ENCODE measurements at places on chromosomes 7 and 10.

DNA sequence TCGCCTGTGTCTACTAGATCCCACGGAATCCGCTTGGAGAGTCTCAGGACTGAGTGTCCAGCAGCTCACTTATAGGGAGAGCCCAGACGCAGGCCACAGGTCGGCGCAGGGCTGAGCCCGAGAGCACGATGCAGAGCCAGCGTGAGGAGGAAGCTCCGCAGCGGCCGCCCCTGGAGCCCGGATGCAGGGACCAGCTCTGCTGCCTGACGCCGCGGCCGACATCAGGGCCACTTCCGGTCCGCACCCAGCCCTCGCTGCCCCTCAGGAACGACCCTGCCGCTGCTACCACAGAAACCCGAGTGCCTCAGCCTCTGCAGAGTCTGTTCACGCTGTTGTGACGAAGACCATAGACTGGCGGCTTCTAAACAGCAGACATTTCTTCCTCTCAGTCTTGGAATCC is 275.8 kb upstream of the PPP2R2D start:
- ATAC-seq, result peak; percentile 27

GRCh38 chr10:21518641-21519396 is 6.7 kb downstream of the SKIDA1 start:
- no peak for ATAC-seq

GRCh38 chr7:88789480-88790064 is 6.0 kb downstream of the TEX47 start:
- no peak for ATAC-seq

DNA sequence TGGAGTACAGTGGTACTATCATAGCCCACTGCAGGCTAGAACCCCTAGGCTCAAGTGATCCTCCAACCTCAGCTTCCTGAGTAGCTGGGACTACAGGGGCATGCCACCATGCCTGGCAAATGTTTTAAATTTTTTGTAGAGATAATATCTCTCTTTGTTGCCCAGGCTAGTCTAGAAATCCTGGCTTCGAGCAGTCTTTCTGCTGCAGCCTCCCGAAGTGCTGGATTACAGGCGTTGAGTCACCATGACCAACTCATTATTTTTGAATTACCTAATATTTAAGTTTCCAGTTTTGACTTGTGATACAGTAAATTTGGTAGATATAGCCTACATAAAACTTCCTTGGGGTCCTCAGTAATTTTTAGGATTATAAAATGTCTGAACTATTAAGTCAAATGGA is 74.1 kb downstream of the RUNDC3B start:
- ATAC-seq, result no peak

DNA sequence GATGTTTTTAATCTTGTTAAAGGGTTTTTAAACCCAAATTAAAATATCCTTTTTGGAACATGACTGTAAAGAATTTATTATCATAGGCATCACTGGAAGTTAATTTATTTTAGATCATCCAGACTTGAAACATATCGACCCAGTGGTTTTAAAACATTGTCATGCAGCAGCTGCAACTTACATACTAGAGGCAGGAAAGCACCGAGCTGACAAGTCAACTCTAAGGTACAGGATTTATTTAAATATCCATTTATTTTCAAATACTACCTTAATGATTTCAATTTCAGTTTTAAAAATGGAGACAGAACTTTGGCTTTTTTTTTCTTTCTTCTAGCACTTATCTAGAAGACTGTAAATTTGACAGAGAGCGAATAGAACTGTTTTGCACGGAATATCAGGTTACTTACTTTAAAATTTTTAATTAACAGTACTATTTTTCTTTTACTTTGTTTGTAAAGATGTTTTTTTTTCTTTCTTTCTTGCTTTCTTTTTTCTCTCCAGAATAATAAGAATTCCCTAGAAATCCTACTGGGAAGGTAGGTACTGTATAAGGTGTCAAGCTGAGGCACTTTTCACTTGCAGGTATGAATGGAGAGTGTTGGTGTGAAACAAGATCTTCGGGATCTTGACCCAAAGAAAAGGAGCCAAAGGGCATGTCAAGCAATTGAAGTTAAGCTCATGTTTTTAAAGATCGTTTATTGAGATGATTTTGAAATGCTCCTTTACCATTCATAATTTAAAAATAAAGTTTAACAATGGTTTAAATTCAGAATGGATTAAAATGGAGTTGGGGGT is 1.8 kb downstream of the COMMD3 start:
- ATAC-seq, result no peak

DNA sequence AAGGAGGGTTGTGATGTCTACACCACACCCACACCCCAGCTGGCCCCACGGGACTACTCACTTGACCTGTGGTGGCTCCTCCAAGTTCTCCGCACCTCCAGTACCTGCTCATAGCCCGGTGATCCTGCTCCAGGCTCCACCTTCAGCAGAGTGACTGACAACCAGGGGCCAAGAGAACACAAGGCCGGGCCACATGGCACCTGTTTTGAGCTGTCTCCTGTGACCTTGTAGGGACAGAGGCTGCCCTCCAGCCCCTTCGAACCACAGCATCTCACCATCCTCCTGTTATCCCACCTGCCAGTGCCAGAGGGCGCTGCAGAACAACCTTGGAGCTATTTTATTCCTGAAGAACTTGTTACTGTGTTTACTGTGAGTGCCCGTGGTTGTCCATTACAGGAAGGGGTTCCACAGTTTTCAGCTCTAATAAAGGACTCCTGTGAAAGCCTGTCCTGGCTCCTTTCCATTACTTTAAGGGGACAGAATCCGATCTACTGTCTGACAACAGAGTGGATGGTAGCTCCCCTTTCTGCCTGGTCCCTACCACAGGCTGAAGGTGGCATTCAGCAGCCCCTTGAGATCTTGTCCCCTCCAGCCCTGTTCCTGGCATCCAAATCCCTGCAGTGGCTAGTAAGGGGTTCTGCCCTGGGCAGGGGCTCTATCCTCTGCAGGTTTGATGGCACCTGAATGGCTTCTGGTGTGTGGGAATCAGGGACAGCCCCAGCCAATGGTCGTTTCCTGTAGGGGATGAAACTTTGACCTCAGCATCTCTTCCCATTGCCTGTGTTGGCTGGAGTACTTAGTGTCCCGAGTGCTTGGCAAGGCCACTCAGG is 50.8 kb downstream of the C10orf120 start:
- ATAC-seq, result no peak

DNA sequence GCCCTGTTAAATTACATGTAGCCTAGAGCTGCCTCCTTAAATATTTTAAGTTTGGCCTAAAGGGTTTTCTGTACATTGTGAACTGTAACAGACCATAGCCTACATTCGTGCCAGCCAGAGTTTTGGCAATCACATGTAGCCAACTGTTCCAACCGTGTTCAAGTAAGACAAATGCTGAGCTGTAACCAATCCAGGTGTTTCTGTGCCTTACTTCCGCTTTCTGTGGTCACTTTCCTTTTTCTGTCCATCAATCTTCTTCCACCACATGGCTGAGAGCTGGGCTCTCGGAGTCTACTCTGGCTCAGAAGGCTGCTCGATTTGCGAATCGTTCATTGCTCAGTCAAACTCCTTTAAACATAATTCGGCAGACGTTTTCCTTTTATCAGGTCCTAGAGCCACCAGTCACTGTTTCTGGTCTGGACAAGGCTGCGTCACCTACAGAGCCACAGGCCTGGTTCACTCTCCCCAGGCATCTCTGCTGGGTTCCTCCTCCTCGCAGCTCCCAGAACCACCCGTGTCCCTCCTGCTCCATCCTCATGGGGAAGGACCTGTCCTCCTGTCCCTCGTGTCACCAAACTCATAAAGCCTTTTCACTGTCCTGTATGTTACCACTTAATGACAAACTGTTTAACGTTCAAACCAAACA is 158.0 kb upstream of the RHEB start:
- ATAC-seq, result no peak

DNA sequence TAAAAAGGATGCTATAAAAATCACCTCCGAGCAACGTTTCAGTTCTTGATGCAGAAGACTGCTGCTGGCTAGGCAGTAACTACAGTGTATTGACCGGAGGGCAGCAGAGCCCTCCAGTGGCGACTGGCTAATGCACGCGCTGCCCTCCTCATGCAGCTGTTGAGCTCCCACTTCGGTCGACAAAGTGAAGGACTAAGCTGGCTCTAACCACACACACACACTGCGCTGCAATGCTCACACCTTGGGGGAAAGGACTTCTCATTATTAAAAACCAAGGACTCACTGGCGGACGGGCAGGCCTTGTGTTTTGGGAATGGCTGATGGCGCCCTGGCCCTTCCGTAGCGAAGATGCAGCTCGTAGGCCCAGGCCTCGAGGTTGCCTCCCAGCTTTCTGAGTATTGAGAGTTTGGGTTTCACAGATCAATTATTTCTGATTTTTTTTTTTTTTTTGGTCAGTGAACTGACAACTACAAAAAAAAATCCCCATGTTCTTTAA is 120.9 kb upstream of the DIP2C start:
- no peak for ATAC-seq

- peak; percentile 72 for ATAC-seq
These were observed 90.1 kb downstream of the EPC1 start for GRCh38 chr10:32256613-32257437.

- ATAC-seq, result no peak
These were observed 497.3 kb downstream of the SORCS3 start for GRCh38 chr10:105138358-105138757.

GRCh38 chr7:69683002-69683401 is 84.7 kb downstream of the AUTS2 start:
- no peak for ATAC-seq

DNA sequence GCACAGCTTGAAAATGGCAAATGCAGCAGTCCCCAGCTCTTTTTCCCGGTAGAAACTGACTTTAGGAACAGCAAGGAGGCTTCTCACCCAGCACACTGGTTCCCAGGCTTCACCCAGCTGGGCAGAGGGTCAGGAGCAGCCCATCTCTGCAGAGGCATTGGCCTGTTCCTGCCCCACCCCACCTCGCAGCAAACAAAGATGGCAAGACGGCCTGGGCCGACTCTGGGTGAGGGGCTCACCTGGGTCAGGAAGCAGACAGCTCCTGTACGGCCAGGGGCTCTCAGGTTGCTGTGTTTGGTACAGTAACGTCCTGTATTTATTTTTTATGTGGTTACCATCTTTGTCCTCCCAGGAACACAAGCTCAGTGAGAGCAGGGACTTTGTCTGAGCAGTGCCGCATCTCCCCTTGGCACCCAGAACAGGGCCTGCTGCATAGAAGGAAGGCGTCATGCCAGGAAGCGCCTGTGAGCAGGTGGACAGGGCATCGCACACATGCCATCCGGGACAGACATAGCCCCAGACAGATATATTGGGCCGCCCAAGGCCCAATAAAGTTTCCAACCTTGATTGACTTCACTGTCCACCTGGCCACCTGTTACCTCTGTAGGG is 585.0 kb upstream of the FOXK1 start:
- no peak for ATAC-seq

DNA sequence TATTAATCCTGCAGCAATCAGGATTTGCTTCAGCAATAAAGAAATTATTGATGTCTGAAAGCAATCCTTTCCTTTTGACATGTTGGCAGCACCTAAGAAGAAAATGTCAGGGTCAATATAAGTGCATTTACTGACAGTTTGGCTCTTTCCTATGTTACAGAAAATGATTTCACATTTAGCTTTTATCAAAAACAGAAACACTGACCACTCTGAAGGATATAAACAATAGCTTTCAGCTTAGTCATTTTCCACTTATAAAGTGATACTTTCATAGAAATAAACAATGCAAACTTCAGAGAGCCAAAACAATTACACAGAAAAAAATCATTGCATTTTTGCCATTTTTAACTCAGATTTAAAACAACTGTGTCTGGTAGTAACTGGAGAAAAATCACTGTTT is 325.6 kb upstream of the KAT6B start:
- ATAC-seq, result no peak

DNA sequence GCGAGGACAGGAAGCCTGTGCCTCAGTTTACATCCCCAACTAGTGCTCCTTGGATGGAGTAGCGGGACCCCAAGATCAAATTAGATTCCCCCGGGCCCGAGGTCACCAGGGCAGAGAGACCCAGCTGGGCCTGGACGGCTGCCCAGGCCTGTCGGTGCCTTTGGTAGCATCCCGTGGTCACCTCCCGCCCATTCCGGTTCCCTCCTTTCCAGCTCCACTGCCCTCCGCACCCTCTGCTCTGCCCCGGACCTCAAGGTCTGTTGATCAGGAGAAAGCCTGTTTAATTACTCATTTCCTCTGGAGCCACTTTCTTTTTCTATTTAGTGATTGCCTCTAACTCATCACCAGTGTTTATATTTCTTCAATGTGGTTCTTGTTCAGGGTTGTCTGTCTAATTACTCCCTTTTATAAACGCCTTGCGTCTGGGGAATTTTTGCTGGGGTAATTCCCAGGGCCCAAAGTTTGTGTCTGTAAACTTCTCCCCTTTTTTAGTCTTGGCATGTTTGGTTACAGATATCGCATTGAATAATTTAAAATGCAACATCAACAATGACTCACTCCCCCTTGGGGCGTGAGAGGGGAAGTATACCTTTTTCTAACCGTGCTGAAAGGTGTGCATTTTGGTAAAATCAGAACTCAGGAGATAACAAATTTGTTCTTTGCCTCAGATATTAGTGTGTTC is 1.9 kb downstream of the FOXK1 start:
- peak; percentile 57 for ATAC-seq

DNA sequence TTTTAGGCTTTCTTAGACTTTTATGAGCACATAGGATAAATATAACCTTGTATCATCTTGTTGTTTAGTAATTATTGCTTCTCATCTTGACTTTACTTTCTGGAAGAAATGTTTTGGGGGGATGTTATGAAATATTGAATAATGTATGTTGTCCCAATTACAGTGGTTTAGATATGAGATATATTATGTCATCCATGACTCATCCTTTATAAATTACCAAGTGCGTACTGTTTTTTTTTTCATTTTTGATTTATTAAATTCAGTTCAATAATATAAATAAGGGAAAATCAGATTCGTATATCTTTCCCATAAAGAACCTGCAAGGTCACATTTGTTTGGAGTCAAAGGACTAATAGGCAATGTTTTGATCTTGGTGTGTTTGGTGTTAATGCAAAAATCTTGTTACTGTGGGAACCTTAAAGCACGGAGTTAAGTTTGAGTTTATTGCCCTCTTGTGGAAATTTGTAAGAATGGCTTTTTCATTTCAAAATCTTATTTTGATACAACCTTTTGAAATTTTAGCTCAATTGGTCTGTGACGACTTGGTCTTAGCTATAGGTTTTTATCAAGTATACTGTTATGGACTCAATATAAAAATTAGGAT is 108.6 kb downstream of the SRI start:
- no peak for ATAC-seq

- no peak for ATAC-seq
These were observed 154.6 kb downstream of the EBF3 start for GRCh38 chr10:129809431-129809830.

DNA sequence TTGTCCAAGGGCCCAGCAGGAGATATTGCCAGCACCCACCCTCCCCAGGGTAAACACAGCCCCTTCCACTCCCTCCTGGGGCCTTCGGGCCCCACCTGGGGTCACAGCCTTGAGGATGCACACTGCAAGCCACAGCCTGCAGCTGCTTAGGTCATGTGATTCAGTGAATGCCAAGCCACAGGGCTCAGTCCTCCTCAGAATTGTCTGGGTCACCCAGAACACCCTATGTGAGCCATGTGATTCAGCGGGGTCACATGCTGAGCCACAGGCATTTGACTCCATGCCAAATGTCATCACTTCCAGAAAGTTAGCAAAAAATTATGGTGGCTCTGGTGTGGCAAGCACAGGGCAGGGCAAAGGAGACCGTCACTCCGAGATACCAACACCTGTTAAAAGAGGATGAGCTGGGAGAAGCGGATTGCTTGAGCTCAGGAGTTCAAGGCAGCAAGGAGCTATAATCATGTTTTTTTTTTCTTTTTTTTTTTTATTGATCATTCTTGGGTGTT is 17.2 kb upstream of the PSAP start:
- ATAC-seq, result peak; percentile 92
